ENCODE measurements at places on chromosomes 2 and 18. TPM values are rescaled to one million over a fixed set of nuclear protein-coding genes. Genes with fewer than 3 reads are reported as not detected.

DNA sequence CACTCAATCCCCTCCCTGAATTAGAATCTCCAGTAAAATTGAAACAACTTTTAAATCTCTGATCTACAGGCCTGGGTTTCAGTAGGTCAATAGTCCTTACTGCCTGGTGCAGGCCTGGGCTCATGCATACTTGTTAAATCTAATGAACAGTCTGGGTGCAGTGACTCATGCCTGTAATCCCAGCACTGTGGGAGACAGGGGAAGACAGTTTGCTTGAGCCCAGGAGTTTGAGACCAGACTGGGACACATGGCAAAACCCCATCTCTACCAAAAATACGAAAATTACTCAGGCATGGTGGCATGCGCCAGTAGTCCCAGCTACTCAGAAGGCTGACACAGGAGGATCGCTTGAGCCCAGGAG is 94.7 kb upstream of the SP3 start:
- no peaks in the 10 kb centered on the region for H3K4me1 ChIP-seq
- no peak overlapping the region for H3K4me3 ChIP-seq
- H3K27ac ChIP-seq = no peak overlapping the region
- H3K27me3 ChIP-seq = no peaks in the 10 kb centered on the region
- no peaks in the 10 kb centered on the region for H3K36me3 ChIP-seq

RBKS gene
- 3.3 TPM for total RNA-seq

GRCh38 chr2:65465124-65465523 is 32.7 kb upstream of the SPRED2 start:
- no peak for DNase-seq
- H3K4me1 ChIP-seq = no peaks in the 10 kb centered on the region
- H3K36me3 ChIP-seq = no peaks in the 10 kb centered on the region
- no peaks in the 10 kb centered on the region for H3K27me3 ChIP-seq

GRCh38 chr2:156532989-156533388 is 96.8 kb downstream of the GPD2 start:
- no peaks in the 10 kb centered on the region for H3K36me3 ChIP-seq
- peaks cover 5% of the 10 kb centered on the region for H3K4me1 ChIP-seq
- H3K27me3 ChIP-seq = no peaks in the 10 kb centered on the region
- DNase-seq = no peak

DNA sequence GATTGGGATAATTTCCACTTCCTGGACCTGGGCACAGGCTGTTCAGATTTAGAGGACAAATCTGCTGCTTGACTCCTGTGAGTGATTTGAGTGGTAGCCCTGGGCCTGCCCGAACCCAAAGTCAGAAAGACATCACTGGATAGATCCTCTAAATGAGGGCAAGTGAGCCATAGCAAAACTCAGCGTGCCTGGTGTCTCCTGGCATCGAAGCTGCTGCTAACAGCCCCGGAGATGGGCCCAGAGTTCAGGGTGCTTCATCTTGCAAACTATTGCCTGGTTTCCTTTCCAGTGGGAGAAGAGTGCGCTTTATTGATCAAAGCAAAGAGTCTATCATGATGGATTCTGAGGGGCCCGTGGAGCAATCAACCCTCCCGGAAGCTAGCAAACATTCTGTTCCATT is 153.1 kb upstream of the KLHL29 start:
- DNase-seq = no peak
- no peak overlapping the region for H3K27ac ChIP-seq
- H3K27me3 ChIP-seq = no peaks in the 10 kb centered on the region
- no peaks in the 10 kb centered on the region for H3K4me1 ChIP-seq

All from upper lobe of left lung (tissue), 6 donors.